ENCODE measurements at places on chromosomes 11 and 22. TPM values are rescaled to one million over a fixed set of nuclear protein-coding genes. Genes with fewer than 3 reads are reported as not detected.

DNA sequence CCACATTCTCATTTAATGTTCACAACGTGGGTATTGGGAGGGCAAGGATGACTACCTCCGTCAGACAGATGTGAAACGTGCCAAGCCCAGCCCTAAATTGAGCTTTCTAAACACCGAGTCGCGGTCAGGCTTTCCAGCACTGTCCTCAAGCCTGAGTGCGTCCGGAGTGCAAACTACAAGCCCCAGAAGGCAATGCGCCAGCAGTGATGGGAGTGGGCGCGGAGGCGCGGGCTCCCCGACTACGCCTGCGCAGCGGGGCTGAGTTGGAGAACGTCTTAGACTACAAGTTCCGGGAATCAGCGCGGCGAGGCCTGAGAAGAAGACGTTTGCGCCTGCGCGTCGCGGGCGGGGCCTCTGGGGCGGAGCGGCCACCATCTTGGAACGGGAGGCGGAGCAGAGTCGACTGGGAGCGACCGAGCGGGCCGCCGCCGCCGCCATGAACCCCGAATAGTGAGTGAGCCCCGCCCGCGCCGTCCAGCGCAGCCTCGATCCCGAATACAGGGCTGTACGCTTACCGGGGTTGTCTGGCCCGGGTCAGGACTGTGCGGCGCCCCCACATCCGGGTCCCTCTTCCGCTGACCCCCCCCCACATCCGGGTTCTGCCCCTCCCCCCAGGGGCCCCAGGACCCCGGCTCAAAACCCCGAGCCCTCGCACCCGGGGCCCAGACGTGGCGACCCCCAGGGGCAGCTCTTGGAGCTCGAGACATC, at the start of gene RAB1B:
TSS of gene RAB1B (plus strand) at position 396 of the 708 bp plus-strand sequence. CDS start at position 437, 41 bp downstream.
- DNase-seq, result peak; percentile 100

DMC1 gene
- total RNA-seq, result 5.6 TPM

DNA sequence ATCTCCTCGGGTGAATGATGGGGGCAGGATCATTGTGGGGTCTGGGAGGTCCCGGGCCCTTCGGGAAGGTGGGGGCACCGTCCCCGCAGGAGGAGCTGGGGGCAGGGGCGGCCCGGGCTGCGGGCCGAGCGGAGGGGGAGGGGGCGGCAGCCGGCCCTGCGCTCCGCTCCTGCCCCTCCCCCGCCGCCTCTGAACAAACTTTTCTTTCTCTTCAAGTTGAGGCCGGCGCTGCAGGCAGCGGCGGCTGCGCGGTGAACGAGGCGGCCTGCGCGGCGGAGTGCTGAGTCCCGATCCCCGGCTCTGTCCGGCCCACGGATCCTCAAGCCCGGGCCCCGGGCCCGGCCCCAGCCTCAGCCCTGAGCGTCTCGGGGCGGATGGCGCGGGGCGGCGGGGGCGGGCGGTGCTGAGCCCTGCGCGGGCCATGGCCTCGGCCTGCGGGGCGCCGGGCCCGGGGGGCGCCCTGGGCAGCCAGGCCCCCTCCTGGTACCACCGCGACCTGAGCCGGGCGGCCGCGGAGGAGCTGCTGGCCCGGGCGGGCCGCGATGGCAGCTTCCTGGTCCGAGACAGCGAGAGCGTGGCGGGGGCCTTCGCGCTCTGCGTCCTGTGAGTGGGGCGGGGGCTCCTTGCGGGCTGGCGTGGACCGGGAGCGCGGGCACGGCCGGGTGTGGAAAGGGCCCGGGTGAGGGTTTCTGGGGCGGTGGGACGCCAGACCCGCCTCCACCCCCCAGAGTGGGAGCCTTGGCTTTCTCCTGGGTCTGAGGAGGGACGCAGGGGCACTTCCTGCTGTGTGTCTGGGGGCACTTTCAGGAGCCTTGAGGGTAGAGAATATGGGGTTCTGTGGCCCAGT, at the start of gene INPPL1:
TSS of gene INPPL1 (plus strand) at position 204 of the 847 bp plus-strand sequence. CDS start at position 422, 218 bp downstream.
- DNase-seq, result no peak

MOGAT2 gene
- 9.6 TPM for total RNA-seq

- no peak for DNase-seq
Measured at GRCh38 chr11:1307998-1308742, 1.3 kb downstream of the TOLLIP start.

MUC5AC gene
- 0.39 TPM for total RNA-seq

NXPE2 gene
- total RNA-seq, result 0.20 TPM

CNGA4 gene
- total RNA-seq, result 0.49 TPM

DNA sequence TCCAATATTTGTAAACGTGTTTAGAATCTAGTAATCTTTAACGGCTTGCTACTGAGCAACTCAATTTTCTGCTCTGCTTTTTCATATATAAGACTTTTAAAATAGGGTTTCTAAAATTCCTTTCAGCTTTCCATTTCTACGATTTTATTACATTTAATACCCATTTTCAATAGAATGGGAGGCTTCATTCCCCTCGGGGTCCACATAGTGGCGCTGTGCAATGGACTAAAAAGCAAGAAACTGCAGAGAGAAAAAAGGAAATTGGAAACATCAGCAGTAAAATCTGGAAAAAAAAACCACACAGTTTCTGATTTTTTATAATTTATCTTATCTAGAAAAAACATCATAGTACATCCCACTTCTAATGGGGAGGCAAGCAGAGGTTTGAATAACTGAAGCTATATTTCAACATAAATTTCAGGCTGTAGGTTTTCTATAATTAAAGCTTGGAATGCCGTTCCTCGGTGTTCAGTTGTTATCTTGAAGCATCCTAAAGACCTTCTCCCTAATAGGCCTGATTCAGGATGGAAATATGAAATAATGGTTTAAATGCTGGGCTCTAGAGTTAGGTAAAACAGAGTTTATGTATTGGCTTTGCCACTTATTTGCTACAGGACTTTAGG, 18.7 kb upstream of the JHY start:
- DNase-seq, result peak; percentile 31

- no peak for DNase-seq
Measured at GRCh38 chr11:4467811-4468606, 14.4 kb upstream of the OR52K1 start.

DNA sequence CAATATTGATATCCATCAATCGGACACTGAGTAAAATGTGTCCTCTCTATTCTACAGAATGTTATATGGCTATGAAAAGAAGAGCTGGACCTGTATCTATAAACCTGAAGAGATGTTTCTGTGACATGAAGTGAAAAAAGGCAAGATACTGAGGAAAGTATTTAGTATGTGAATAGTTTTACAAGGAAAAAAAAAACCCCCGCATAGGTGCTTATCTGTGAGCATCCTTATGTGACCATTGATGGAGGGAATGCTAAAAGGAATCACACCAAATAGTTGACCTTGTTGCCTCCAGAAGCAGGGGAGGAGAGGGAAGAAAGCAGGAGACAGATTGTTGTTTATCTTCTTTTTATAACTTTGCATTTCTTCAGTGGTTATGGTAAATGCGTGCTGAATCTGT, 661 bp upstream of the PRG2 start:
- DNase-seq, result no peak

DNA sequence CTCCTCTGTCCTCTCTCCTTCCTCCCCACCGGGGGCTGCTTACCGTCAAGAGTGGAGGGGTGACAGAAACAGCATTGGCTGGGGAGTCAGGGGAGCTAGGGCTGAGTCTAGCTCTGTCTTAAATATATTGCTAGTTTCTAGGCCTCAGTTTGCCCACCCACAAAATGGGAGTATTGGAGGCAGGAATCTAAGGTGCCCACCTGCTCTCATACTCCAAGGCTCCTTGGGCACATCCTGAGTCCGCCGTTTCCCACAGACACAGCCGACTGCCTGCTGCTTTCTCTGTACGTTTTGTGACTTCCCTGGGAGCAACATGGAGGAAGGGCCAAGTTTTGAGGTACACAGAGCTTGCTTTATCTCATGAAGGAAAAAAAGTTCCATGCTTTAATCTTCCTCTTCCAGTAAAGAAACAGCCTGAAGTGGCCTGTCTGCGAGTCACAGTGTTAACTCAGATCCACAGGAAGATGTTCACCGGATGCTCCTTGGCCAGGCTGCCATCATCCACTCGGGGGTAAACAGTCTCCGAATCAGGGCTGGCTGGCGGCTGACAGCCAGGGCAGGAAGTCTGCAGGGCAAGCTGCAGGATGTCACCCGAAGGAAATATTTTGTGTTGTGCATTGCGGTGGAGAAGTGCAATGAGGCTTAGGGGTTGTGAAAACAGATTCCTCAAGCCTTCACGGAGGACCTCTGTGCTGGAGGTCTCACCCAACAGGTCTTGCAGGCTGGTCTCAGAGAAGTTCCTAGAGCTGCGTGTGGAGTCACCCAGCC, 11.0 kb upstream of the CERK start:
- DNase-seq, result peak; percentile 26

SLC29A2 gene
- 0.89 TPM for total RNA-seq

USP2 gene
- 7.0 TPM for total RNA-seq

Data from skin of body (tissue), 3 donors.